ENCODE measurements at places on chromosomes 12 and 14.

DNA sequence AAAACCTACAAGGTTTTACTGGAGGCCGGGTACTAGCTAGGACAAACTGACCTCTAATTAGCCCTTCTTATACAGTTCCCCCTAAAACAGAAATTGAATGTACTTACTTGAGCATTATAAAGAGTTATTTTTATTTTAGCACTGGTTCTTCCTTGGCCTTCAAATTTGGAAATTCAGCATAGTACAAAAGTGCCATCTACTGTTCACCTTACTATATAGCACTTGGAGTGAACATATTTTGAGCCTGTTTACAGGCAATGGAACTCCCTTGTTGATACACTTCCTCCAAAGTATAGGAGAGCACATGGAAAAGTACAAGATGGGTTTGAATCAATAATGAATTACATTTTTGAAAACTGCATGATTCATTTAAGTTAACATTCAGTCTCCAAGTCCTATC lies 3.9 kb upstream of the POC1B start:
- no peak for DNase-seq

- DNase-seq, result no peak
These were observed 3.4 kb upstream of the FBRSL1 start for GRCh38 chr12:132486576-132486975.

DNA sequence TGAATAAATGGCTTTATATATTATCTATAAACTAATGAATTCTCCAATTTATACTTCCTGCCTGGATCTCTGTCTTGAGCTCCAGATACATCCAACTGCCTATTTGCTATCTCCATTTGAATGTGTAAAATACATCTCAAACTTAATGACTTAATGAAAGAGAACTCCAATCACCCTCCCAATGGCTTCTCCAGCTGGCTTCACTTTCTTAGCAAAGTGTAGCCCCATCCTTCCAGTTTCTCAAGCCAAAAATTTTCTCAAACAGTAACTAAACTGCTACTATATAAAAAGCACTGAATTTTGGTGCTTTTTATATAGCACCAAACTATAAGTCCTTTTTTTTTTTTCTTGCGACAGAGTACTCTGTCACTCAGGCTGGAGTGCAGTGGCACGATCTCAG lies 2.6 kb downstream of the CRY1 start:
- no peak for DNase-seq

GRCh38 chr12:47194501-47194900 lies 114.7 kb upstream of the AMIGO2 start:
- no peak for DNase-seq

GRCh38 chr12:47269916-47270315 lies 190.2 kb upstream of the AMIGO2 start:
- DNase-seq, result no peak

- no peak for DNase-seq
These were observed 196.2 kb upstream of the ALG10 start for GRCh38 chr12:33825986-33826602.

DNA sequence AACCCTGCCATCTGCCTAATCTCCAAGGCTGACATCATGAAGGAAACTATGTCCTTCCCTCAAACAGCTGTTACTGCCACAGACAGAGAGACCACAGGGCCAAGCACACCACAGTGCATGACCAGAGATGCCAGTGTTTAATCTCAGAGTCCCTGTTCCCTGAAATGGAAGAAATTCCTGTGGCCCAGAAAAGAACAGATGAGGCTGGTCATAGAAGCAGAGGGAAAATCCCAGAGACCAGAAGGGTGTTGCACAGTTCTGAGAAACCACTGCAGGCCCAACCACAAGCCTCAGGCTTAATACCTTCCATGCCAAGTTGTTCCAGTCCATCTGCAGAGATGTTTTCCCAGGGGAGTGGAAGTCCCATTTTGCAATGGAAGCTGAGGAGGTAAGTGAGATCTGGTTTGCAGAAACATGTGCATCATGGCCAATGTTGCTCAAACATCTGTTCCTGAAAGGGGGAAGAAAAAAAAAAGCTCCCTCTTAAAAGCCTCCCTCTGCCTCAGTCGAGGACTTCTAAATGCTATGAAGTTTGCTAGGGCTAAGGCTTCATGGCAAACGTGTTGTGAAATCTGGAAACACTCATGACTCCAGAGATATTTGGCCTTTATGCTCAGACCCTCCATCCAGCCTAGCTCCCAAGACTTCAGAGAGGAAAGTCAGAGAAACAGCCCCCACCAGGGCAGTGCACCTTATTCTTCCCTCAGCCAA lies 98.6 kb downstream of the SCARB1 start:
- DNase-seq, result no peak

DNA sequence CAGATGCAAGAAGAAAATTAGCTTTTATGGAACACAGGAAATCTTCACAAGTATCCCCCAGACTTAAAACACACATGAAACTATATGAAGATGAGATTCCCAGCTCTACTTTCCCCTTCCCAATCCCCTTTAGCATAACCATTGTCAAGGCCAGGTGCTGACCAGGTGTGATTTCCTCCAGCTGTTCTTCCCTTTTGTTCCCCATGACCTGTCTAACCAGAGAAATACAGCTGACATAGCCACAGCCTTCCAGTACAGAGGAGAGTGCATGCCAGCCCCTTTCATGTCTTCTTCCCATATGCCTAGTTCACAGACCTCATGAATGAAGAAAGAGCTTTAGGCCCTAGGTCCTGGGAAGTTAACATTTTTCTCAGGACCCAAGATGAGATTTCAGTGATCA lies 43.5 kb upstream of the FKBP4 start:
- no peak for DNase-seq
